Astrocyte of the spinal cord (primary cell): ENCODE measurements at places on chromosomes 2 and 18.

DNA sequence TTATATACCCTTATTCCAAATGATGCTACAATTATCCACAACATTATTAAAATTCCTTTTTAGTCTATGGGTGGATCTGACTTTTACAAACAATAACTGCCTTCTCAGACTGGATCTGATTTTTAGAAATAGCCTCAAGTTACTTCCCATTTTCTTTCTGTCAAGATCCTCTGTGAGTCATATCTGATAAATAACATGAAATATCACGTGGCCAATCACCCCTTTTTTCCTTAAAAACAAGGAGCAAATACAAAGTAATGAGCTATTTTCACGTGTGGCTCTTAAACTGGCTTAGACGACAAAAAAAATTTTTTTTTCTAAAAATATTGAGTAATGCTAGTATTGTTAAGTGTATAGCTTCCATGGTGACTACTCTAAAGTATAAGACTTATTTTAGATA is 6.7 kb downstream of the PELI1 start:
- DNase-seq: no peak

- no peak for DNase-seq
Measured at GRCh38 chr2:232993231-232993821, 19.7 kb downstream of the NGEF start.

- DNase-seq: no peak
Measured at GRCh38 chr2:59920961-59921360, 632.5 kb downstream of the BCL11A start.

GRCh38 chr18:79935499-79935898 is 16.0 kb downstream of the SLC66A2 start:
- no peak for DNase-seq

- DNase-seq: no peak
Measured at GRCh38 chr18:75261430-75262223, 51.0 kb downstream of the TSHZ1 start.

DNA sequence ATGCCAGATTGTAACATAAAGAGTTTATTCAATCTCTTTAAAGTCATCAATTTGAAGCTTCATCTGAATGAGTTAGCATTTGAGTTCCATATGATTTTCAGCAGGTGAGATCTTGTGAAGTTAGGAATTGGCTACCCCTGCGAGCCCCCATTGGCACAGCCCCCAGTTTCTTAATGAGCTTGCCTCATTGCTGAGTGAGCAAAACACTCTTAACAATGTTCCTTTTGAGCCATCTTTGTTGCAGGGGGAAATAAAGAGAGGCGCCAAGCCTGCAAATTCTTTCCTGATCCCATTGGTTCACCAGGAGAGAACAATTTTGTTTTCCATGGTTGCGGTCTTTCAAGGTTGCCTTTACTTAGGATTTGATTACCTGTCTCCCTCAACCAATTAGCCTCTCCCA is 18.7 kb downstream of the DPP10 start:
- DNase-seq: no peak

GRCh38 chr18:28062443-28062842 is 114.5 kb downstream of the CDH2 start:
- no peak for DNase-seq

DNA sequence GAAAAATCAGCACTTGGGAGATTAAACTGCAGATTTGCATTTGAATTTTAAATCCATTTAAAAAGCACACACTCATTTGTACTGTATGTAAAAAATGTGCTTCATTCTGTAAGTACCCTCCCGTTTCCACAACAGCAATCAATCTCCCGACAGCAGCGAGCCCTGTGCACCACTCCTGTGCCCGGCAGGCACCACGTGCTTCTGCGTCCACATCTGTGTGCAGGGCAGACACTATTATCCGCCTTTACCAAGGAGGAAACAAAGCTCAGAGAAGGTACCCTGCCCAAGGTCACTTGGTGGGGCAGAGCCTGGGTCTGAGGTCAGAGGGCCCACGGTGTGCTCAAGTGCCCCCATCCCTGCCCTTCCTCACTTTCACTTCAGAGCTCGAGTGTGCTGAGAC is 7.5 kb downstream of the HSBP1L1 start:
- DNase-seq: no peak

DNA sequence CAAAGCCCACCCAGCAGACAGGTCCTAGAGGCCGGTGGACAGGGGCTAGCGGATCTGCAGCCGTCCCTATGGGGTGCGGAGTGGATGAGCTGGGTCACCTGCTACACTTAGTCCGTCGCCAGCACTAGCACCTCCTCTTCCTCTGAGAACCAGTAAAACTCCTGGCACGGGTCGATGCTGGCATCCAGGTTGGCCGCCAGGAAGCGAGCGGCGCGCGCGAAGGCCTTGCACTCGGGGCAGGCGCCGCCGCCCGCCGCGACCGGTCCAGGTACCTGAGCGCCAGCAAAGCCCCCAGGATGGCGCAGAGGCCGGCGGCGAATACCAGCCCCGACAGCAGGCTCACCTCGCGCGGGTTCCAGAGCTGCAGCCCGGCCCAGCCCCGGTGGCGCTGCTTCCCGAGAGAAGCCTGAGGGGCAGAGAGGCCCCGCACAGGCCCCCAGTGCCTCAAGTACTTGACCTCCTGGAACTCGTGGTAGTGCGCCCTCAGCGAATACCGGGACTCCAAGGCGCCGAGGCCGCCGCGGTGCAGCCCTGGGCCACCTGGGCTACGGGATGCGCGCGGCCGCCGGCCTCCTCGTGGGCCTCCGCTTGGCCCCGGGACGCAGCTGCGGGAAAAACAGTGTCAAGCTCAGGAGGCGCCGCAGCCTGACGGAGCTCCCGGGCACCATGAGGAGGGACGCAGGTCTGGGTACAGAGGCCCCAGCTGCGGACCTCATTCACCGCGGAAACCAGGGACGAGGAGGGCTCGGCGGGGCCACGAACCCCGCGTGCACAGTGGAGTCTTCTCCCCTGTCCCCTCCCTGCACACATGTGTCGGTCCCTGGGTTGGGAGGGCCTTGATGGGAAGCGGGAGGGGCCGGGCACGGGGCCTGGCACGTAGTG is 27.5 kb upstream of the ALPP start:
- no peak for DNase-seq

DNA sequence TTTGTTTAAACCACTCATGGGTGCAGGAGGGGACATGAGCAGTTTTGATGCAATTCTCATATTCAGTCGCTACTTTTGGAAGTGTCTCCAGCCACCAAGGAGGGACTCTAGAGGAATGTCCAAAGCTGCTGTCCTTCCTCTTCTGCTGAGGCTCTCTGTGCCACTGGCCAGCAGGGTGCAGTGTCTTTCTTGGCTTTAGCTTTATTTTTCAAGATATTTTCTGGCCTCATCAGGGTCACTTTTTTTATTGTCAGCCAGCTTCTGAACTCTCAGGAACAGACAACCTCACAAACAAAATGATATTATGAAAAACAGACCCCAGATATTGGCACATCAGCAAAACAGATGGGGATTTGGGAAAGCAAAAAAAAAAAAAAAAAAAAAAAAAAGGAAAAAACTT is 289.3 kb upstream of the ZSWIM2 start:
- DNase-seq: peak; percentile 55

DNA sequence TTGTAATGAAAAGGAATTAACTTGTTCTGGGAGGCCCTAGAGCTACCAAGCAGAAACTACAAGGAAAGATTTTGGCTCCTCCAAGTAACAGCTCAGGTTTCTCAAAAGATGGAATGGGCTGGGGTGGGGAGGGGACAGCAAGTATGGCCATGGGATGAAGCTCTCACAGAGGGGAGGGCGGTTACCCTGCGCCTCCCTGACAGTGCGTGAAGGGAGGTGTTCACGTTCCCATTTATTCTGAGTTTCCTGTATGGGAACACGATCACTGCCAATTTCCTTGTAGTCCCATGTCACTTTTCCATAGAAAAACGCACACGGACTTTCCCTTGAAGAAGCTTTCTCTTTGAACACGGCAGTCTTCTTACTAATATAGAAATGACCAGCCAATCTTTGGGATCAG is 17.0 kb downstream of the CDC42EP3 start:
- DNase-seq: no peak

DNA sequence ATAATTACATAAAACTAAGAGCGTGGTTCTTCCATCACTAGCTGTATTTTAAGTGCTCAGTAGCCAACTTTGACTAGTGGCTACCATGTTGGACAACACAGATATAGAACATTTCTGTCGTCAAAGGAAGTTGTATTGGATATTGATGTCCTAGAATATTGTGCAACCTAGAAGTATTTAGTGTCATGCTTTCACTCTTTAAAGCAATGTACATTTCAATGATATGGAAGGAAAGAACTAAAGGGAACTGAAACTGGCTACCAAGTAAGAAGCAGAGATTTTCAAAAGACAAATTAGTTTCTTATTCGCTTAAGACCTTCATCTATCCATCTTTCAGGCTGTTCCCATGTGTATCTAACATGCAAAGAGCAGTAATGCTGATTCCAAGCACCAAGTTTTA is 85.4 kb upstream of the EML6 start:
- DNase-seq: no peak

DNA sequence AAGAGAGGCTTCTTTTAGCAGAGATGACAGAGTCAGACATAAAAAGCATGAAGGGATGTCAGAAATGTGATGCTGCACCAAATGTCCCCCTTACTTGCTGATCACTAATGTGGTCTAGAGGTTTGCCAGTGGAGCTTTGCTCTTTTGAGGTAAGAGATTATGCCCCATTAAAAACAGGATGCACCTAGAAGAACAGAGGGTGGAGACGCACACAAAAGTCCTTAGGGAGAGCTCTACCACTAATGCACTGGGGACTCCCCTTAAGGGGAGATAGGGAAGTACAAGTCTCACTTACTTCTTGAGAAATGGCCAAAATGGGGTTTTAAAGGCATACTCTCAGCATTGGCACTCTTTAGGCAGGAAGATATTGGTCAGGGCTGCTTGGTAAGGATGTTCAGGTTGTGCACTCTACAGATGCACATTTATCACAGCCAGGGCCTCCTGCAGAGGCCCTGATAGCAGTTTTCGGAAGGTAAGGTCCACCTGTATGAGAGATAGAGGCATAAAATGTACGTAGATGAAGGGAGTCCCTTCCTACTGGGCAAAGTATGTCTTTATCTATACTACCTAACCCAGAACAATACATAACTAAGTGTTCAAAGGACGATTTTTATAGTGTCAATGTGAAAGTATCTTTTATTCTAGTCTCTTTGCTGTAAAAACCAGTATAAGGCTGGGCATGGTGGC is 17.0 kb upstream of the SCYGR1 start:
- DNase-seq: no peak

DNA sequence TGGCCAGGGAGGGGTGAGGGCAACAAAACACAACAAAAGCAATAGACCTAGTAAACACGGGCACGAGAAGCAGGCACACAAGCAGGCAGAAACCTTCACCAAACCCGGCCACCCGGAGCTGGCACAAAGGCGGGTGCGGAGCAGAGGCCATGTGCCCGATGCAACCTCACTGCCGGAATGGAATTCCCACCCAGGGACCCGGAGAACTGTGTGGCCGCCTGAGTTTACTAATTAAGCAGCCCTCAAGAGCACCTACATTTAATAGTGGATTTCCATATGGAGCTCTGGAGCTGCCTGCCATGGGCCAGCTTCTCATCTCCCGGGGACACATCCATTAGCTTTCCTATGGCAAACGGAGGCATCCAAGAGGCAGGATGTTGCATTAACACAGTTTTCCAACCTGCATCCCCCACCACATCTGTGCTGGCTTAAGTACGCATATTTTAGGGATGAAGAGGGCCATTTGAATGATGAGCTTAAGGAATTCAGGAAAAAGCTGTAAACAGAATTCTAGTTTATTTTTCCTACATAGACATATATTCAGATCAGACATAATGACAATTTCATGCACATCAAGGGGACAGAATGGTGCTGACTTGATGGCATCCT is 104.5 kb upstream of the SMIM21 start:
- no peak for DNase-seq

DNA sequence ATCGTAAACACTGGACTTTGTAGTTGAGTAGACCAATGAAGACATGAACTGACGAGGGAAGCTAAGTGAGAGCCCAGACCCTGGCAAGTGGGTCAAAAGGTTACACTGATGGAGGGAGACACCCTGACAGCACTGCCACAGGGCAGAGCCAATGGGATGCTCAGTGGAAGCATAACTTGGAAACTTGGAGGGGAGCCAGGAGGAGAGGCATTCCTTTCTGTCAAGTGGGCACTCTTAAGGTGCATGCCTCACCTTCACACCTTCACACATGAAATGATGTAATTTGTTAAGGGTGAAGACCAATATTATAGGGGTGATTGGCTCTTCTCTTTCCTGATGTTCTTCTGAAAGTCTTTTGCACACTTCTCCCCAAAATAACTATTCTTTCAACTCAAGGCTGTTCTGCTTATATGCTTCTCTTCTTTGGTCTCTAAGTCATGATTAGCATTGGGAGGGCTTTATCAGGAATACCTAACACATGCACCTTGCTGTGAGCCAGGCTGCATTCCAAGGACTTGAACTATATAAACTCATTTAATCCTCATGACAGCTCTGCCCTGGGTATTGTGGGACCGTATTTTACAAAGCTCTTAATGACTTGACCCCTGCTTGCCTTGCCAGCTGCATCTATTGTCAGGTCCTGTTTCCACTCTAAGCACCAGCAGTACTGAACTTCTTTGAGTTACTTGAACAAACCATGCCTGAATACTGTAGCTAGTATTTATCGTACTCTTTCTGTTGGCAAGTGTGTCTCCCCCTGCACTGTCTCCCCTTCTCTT is 19.0 kb downstream of the RPL37A start:
- no peak for DNase-seq

- no peak for DNase-seq
Measured at GRCh38 chr2:115162494-115163293, 720.3 kb downstream of the DPP10 start.

- no peak for DNase-seq
Measured at GRCh38 chr2:35976611-35977010, 379.0 kb upstream of the CRIM1 start.

DNA sequence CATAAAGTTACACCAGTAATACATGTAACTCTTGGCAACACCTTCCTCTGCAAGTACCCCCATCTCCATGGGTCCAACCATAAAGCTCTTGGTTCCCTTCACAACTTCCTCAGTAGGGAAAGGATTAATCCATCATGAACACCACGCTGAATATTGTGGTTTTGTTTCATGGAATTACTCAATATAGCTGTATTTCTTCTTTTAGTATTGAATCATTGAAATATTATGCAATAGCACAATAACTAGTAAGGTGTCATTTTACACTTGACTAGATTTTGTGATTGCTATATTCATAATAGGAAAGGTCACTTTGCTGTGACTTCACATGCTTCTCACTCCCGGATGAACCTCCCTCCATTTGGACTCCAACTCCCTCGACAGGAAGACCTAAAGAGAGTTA is 29.7 kb upstream of the PID1 start:
- no peak for DNase-seq

DNA sequence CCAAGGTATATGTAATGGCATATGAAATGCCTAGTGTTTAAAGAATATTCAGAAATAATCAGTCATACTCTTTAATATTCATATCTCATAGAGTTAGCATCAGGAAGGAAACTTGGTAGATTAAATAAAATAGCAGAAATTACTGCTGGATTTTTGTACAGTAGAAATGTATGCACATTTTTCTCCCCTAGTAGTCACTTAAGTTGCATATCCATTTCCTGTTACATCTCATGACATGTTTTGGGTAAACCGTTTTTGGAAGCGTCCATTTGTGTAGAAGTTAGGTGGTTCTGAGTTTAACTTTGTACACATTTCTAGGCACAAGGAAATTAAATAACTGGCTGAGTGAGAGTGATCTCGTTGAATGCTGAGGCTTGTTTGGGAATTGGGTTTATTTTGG is 21.9 kb downstream of the NEDD4L start:
- DNase-seq: no peak
